ENCODE measurements at places on chromosomes 1 and 21.

- no peak for DNase-seq
Observed at GRCh38 chr1:210741564-210741963, 392.4 kb downstream of the KCNH1 start.

DNA sequence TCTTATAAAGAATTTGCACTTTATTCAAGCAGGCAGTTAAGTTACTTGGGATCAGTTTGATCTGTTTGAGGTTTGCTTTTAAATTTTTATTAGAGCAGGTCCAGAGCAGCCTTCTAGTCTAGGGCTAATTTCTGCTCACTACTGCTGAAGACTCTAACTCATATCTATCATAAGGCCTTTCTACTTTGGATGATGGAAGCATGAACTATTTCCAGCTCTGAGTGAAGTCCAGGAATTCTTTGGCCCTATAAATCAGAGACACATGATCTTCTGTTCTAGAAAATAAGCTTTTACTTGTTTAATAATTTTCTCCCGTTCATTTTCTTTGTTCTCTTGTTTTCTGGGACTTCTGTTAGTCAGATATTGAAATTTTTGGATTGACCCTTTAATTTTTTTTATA, 14.7 kb downstream of the NIBAN1 start:
- no peak for DNase-seq

- no peak for DNase-seq
Observed at GRCh38 chr21:19692231-19692630, 1288.6 kb upstream of the TMPRSS15 start.

DNA sequence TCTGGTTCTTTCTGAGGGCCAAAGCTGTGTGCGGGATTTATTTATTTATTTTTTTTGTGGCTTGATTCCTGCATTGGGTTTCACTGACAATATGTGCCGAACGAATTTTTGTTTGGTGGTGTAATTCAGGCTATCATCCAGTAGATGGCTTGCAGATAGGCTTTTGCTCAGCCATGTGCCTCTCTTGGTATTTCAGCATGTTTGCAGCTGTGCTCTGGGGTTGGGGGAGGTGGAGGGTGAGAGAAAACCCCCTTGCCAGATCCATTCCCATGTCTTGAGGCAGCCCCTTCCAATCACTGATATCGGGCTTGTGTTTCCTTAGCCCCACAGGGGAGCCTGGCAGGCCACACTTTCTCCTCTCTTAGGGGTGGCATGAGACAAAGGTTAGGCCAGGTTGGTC, 302.4 kb downstream of the PTGER3 start:
- DNase-seq, result no peak

- DNase-seq, result no peak
Observed at GRCh38 chr1:113197719-113198330, 124.8 kb downstream of the LRIG2 start.

- DNase-seq, result no peak
Observed at GRCh38 chr1:205275133-205275532, 46.4 kb downstream of the NUAK2 start.

GRCh38 chr1:151720974-151721787, at the start of gene RIIAD1:
Gene RIIAD1 (plus strand): TSS chr1:151721522. CDS start chr1:151721537, 15 bp downstream.
- no peak for DNase-seq

- no peak for DNase-seq
Observed at GRCh38 chr1:66295803-66296202, 238.2 kb upstream of the SGIP1 start.

GRCh38 chr1:71885171-71885570, 397.2 kb downstream of the NEGR1 start:
- no peak for DNase-seq

- DNase-seq, result no peak
Observed at GRCh38 chr1:8211883-8212579, 105.9 kb upstream of the SLC45A1 start.

GRCh38 chr1:44543786-44544185, 130.5 kb downstream of the TMEM53 start:
- no peak for DNase-seq

GRCh38 chr1:51346086-51346942, 16.0 kb upstream of the TTC39A start:
- no peak for DNase-seq

GRCh38 chr1:6434186-6434585, 9.6 kb downstream of the ESPN start:
- no peak for DNase-seq

- no peak for DNase-seq
Observed at GRCh38 chr1:62676611-62677356, 11.4 kb downstream of the DOCK7 start.

DNA sequence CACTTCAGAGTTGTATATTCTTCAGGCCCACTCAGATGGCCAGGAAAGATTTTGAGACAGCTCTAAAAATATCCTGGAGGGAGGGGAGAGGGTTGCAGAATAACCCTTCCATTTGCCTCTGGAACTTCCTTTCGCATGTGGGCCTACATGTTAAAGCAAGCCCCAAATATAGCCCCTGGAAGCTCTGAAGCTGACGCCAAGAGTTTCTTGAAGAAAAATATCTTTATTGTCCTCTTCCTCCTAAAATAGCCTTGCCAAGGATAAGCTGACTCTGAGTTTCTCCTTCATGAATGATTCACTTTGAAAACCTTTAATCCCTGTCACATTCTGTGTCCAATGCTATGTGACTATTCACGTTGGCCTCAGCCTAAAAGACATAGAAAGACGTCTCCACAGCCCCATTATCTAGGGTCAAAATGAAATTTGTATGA, 6.4 kb downstream of the C1orf116 start:
- DNase-seq, result no peak

DNA sequence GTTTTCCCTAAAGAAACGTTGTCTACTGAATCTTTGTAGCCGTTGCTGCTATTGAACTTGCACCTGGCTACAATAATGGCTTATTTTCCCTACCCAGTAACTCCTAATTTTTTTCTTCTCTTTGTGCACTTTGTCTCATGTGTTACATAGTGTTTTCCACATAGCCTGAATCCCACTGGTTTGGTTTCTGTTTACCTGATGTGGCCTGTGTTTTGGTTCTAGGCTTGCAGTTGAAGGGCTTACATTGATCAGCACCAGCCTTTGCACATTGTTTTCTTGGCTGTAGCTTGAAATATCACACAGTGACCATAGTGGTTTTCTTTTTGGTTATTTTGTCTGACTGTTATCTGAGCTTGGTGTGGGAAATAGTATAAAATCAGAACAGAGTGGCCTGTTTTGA, 29.5 kb downstream of the ST3GAL3 start:
- no peak for DNase-seq

- DNase-seq, result no peak
Observed at GRCh38 chr1:174794861-174795260, 204.9 kb upstream of the CACYBP start.

GRCh38 chr1:173050865-173051264, at the start of gene TNFSF18:
Gene TNFSF18 (minus strand): TSS chr1:173050941. CDS start chr1:173050896, 45 bp downstream.
- DNase-seq, result no peak

- no peak for DNase-seq
Observed at GRCh38 chr1:187490266-187490665, 661.5 kb downstream of the PLA2G4A start.

DNA sequence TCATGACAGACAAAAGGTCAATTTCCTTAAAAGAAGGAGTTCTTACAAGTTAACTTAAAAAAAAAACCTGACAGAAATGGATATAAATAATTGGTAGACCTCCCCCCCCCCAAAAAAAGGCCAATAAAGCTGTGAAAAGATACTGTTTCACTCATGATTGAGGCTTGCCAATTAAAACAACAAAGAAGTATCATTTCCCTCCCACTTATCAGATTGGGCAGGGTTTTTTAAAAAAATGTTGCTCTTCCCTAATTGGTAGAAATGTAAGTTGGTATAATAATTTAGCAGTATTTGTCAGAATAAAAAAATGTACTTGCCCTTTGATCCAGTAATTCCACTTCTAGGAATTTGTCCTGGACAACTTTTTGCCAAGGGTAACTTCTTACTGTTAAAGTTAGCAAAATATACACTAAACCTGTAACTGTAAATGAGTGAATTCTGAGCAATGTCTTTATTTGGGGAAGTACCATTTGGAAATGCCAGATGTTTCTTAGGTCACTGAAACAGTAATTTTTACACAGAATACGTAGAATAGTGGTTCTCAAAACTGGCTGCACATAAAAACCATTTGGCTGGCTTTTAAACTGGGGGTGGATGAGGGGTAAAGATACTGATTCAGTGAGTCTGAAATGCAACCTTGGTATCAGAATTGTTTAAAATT, 17.5 kb downstream of the RNF2 start:
- DNase-seq, result no peak

- DNase-seq, result no peak
Observed at GRCh38 chr1:28456078-28456477, 49.8 kb upstream of the RCC1 start.

DNA sequence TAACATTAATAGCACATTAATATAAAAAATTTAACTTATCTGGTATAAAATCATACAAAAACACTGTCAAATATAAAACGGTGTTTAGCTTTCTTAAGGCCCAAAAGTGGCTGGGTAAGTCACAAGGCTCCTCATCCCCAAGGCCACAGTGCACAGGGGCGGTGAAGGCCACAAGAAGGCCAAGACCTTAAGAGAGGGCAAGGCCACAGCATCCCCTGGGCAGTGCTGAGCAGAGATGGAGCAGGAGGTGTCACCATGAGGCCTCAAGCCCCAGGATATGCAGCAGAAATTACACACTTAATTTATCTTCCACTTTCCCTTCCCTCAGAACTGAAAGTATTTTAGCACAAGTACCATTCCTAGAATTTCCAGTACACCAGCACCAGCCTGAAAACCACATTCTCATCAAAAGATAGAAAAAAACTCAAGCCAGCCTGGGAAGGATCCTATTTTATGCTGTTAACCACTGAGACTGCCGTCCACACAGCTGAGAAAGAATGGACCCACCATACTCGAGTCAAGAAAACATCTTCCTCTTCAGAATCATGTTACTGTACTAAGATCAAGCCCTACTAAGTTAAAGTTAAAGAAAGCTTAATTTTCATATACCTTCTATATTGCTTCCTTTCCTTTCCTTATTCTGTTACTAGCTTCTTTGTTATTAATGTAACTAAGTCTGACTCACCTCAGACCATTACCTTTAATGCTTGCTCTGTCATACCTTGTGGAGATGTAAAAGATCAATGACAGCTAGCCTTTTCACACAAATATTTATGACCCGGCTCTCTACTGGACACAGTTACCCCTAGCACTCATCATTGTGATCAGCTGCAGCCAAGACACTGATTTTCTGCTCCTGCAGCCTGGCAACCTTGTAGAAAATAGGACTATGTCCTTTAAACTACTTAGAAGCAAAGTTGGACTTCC, 26.4 kb upstream of the FMO1 start:
- DNase-seq, result no peak

- DNase-seq, result no peak
Observed at GRCh38 chr1:63779338-63780211, 5.8 kb downstream of the ROR1 start.

DNA sequence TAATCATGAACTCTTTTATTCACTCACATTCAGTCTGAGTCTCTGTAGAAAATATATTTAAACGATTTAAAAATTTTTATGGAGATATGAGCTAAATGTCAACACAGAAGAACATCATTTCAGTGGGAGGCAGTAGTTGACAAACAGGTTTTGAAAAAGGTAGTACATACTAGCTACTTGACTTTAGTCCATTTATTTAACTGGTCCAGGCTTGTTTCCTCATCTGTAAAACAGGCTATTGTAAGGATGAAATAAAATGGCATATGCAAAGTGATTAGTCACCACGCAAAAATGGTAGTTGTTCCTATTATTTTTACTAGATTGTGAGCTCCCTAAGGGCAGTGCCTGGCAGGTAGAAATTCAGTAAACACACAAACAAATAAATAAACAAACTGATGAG, 75.2 kb downstream of the NTPCR start:
- no peak for DNase-seq

Measured in Right ventricle myocardium inferior (tissue), 1 donor.